ENCODE measurements at places on chromosomes 2 and 18. TPM values are rescaled to one million over a fixed set of nuclear protein-coding genes. Genes with fewer than 3 reads are reported as not detected.

GRCh38 chr2:145160855-145161254 is 640.9 kb upstream of the ZEB2 start:
- DNase-seq: no peak

- DNase-seq: no peak
Observed at GRCh38 chr2:105866216-105867185, 121.8 kb downstream of the NCK2 start.

- DNase-seq: no peak
Observed at GRCh38 chr2:98524168-98524567, 79.5 kb downstream of the INPP4A start.

- no peak for DNase-seq
Observed at GRCh38 chr2:220781622-220782241, 790.4 kb downstream of the EPHA4 start.

DNA sequence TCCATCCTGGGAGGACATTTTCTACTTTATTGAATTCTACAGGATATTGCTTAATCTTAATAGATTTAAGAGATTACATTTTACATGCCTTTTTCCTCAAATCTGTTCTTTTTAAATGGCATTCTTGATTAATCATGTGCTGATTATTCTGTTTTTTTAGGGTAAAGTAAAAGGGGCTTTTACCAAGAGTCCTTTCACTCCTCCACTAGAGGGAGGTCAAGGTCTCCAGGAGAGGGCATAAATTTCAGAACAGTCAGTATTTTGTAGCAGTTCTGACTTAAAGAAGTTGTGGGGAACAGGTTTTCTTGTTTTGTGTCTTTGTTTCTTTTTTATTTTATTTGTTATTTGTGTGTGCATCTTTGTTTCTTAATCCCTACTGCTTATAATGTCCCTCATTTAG is 25.4 kb downstream of the WDR75 start:
- no peak for DNase-seq

GRCh38 chr2:40243581-40244187 is 208.2 kb downstream of the SLC8A1 start:
- DNase-seq: no peak

DNA sequence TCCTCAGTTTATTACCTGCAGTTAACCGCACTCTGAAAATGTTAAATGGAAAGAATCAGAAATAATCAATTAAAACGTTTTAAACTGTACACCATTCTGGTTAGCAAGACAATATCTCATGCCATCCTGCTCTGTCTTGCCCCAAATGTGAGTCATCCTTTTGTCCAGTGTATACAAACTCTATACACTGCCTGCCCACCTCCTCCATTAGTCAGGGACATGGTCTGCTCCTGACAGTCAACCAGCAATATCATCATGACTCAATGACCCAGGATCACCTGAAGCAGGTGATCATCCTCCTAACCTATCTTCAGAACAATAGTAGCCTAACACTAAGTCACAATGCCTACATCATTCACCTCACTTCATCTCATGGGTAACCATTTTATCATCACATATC is 214.7 kb downstream of the KCNH7 start:
- no peak for DNase-seq

DNA sequence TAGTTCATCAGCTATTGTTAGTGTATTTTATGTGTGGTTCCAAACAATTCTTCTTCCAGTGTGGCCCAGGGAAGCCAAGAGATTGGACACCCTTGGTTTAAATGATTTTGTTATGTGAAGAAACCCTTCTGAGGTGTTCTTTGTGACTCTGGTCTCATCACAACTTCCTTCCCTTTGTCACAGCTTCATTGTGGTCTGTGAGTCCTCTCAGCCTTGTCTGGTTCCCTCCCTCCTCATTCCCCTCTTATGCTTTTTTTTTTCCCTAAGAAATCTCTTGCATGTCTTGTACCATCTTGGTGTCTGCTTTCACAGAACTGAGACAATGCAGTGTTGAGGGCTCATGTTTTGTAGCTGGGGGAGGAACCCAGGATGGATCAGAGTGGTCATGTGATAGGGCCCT is 118.9 kb downstream of the TMEM182 start:
- DNase-seq: no peak

DNA sequence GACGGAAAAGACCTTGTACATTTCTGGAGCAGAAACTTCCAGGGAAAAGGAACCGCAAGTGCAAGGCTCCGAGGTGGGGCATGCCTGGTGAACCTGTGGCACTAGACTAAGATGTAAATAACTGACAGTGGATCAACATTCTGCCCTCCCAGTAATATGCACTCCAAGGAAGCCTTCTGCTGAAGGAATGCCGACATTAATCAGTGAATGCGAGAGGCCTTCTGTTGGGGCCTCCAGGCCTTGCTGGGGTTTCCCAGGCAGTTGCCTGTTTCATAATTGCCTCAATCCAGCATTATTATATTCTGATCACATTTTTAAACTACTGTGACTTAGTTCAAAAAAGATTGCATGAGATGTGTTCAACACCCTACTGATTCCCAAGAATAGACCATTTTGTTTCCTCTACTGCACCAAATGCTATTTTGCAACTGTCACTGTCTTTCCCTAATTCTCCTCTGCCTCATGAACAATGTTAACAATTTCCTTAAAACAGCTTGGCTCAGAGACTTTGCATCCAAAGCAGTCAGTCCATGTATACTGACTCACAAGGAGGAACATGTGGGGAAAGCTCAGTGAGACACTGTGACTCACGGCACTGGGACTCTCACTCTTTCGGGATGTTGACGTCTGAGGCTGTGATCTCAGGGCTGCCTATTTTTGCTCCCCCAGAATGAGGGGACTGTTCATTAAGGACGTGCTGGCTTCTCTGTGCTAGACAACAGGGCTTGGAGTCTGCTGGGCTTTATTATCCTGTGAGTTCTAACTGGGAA is 10.5 kb upstream of the DSG2 start:
- DNase-seq: no peak

- DNase-seq: no peak
Observed at GRCh38 chr2:177385151-177385550, 7.4 kb upstream of the AGPS start.

DNA sequence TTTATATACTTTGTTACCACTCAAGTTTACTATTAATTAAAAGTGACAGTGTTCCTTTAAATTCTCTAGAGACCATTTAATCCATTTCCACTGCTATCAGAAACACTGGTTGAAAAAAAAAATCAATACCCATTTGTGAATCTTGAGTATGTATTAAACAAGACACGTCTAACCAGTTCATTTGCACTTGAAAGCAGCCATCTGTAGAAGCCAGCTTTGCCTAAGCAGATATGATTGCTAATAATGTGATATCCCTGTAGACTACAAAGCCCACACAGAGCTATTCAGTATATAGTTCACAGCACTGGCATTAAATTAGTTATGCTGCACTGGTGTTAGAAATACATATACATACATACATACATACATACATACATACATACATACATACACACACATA is 111.8 kb upstream of the SP3 start:
- no peak for DNase-seq

GRCh38 chr2:106843910-106844250 is 42.1 kb downstream of the ST6GAL2 start:
- DNase-seq: no peak

DNA sequence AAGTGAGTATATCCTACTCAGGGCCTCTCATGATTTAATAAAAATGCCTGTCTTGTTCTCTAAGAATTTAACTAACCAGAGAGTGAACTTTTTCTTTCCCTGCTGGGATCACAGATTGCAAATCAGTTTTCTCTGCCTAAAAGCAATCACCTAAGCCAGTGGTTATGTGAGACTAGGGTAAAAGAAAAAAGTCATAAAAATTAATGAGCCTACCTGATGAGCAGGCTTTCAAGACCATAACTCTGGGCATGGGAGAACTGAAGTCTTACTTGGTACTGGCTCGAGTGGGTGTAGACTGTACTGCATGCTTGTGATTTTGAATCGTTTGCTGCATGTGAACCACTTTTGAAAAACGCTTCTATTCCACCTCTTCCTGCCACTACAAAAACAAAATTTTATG is 1677.0 kb upstream of the LRRTM1 start:
- no peak for DNase-seq

- DNase-seq: no peak
Observed at GRCh38 chr2:18125303-18125702, 246.8 kb downstream of the KCNS3 start.

GRCh38 chr2:143375384-143375880 is 246.2 kb downstream of the ARHGAP15 start:
- no peak for DNase-seq

- no peak for DNase-seq
Observed at GRCh38 chr2:46254474-46254873, 42.7 kb upstream of the EPAS1 start.

GRCh38 chr2:179440642-179441251 is 176.1 kb upstream of the SESTD1 start:
- DNase-seq: no peak

GRCh38 chr18:79947054-79947755 is 4.2 kb downstream of the SLC66A2 start:
- DNase-seq: no peak

GRCh38 chr2:239264838-239265651 is 135.8 kb downstream of the HDAC4 start:
- no peak for DNase-seq

GRCh38 chr2:230908595-230909191 is 16.3 kb downstream of the GPR55 start:
- no peak for DNase-seq

DNA sequence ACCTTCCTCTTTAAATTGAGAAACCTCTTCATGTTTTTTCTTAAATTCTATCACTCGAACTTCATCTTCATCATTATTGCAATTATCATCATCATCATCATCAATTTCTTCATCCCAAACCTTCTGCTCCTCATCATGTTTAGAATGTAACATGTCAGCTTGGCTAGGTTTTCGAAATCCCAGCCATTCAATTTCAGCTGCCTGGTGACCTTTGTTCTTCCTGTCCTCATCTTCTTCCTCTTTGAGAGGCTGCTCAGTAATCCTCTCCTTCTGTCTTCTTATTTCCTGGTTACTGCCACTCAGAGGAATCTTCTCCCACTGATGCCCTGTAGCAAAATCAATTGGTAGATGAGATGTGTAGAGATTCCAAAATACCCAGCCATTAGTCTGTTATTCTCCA is 4.2 kb downstream of the ERMN start:
- DNase-seq: no peak

DNA sequence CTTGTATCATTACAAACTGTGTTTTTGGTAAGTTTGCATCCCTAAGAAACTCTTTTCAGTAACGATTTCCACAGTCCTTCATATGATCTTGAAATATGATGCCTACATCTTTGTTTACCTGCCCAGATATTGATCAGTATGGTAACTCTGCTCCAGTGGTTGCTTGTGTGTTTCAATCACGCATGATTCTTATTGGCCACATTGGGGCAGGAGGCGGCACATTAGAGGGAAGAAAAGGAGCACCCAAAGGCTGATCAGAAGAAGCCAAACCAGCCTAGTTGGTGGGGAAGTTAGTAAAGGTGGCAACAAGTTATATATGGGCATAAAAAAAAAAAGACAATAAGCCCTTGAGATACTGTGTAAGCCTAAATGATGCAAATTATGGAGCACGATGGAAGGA is 158.9 kb downstream of the RHBDD1 start:
- DNase-seq: no peak

- no peak for DNase-seq
Observed at GRCh38 chr18:23189768-23190661, 54.7 kb downstream of the CABLES1 start.

DNA sequence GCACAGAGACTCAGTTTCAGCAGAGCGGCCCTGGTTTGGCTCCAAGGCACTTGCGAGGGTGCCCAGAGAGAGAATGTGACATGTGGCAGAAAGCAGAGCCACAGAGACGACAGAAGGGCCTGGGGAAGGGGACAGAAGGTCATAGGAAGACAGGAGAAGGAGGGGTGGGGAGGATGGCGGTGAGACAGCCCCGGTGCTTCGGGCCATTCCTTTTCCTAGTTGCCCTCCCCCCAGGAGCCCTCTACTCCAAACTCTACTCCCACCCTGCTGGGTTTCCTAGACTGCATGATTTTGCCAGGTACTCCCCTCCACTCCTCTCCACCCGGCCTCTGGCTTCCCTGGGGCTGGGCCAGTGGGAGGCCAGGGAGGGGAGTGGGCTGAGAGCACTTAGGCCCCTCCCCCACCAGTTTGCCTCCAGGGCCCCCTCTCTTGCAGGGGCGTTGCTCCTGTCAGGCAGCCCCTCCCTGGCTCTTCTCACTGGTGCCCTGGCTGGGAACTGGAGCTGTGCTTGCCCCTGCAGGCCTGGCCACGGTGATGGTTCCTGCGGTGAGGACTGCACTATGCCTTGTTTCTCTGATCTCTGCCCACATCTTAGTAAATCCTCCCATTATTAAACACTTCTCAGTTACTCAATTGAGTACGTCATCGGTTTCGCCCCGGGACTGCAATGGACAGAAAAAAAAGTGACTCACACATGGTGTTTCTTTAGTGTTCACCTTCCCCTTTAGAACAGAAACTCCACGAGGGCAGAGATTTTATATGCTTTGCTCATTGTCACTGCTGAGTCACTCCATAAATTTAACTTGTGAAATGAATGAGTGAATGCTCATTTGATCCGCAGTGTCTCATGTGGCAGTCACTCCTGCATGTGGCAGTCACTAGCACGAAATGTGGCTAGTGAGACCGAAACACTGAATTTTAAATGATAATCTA is 58.7 kb upstream of the SP3 start:
- peak; percentile 3 for DNase-seq

- DNase-seq: peak; percentile 6
Observed at GRCh38 chr2:121197369-121198091, 87.5 kb downstream of the TFCP2L1 start.

GRCh38 chr2:217886720-217887309 is 116.0 kb downstream of the TNS1 start:
- no peak for DNase-seq

DNA sequence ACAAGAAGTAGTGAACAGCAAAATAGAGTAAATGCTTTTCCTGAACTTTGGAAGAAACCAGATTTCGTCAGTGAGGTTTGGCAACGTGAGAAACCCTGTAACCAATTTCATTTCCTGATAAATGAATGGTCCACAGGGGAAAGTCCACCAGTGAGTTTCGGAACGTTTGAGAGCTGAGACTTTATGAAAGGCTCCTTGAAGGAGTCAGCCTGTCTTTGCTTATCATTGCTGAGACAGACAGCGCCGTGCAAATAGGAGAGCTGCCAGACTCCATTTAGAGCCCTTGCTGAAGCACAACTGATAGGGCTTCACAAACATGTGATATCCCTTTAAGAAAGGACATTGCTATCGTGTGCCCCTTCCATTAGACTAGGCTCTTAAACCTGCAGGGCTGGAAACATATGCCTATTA is 121.8 kb upstream of the SMAD7 start:
- no peak for DNase-seq

Gene STK25
- 137 TPM for total RNA-seq

Gene SOS1
- 38.7 TPM for total RNA-seq

Gene DSC3
- total RNA-seq: 311 TPM

Gene DGKD
- total RNA-seq: 4.7 TPM

Gene CCDC68
- total RNA-seq: 0.11 TPM

Gene AFF3
- 9.7 TPM for total RNA-seq

Gene ITGAV
- 50.2 TPM for total RNA-seq

Gene ASB18
- total RNA-seq: not detected

Gene TTC31
- total RNA-seq: 27.7 TPM

Gene RGPD6
- total RNA-seq: 19.4 TPM

Gene LIMS4
- 0.57 TPM for total RNA-seq

Gene RAB6C
- not detected for total RNA-seq

Gene VIL1
- total RNA-seq: not detected

Gene CAPN13
- total RNA-seq: 0.64 TPM
